ENCODE measurements at places on chromosomes 1 and 21.
A peak's percentile ranks its signal among the peaks of the same experiment; 100 is the strongest.

DNA sequence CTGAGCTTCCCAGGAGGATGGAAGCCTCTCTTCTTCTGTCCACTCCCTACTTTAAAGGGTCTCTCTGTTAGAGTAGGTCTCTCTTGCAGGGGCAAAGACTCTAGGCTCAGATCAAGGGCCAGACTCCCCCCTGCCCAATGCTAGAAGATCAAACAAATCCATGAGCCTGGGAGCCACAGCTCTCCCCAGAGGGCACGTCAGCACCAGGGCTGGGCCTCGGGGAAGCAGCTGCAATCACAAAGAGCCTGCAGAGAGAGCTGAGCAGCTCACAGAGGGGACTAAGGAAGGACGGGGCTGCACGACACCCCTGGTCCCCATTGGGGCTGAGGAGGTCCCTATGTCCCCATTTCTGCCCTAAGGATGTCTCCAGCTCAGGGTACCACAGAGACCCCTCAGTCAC, 3.9 kb downstream of the CNTN2 start:
- DNase-seq = no peak

DNA sequence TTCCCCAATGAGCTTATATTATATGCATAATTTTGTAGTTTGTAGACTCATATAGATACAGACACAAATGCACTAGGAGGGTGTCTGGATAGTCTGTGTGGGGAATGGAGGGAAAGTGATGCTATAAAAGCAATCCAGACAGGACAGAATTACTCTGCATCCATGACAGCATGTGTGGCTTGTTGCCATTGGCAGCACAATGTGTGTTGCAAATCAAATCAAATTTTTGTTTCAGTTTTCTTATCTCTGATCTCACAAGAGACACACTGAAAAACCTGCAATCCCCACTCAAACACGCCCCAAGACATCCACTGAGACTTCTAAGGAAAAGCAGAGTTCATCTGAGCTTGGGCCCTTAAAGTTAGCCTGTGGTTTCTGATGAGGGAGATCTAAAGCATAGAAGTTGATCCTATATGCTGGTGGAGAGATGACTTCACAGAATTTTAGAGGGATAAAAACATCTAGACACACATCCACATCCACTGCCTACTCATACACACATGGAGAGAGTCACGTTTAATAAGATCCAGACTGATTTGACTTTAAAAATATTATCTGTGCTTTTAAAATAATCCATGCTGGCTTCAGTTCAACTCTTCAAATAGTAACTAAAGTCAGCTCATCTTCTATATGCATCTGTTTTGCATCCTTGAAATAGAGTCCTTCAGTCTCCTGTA, 313.0 kb upstream of the PLXNA2 start:
- DNase-seq = no peak

- no peak for DNase-seq
These were observed 27.2 kb upstream of the ITLN2 start for GRCh38 chr1:160981584-160982411.

GRCh38 chr21:19290328-19290727, 886.7 kb upstream of the TMPRSS15 start:
- DNase-seq = no peak

- no peak for DNase-seq
These were observed 79.5 kb downstream of the NR5A2 start for GRCh38 chr1:200107004-200107470.

GRCh38 chr1:9823693-9823942, 147 bp downstream of the CLSTN1 start:
- DNase-seq = no peak

DNA sequence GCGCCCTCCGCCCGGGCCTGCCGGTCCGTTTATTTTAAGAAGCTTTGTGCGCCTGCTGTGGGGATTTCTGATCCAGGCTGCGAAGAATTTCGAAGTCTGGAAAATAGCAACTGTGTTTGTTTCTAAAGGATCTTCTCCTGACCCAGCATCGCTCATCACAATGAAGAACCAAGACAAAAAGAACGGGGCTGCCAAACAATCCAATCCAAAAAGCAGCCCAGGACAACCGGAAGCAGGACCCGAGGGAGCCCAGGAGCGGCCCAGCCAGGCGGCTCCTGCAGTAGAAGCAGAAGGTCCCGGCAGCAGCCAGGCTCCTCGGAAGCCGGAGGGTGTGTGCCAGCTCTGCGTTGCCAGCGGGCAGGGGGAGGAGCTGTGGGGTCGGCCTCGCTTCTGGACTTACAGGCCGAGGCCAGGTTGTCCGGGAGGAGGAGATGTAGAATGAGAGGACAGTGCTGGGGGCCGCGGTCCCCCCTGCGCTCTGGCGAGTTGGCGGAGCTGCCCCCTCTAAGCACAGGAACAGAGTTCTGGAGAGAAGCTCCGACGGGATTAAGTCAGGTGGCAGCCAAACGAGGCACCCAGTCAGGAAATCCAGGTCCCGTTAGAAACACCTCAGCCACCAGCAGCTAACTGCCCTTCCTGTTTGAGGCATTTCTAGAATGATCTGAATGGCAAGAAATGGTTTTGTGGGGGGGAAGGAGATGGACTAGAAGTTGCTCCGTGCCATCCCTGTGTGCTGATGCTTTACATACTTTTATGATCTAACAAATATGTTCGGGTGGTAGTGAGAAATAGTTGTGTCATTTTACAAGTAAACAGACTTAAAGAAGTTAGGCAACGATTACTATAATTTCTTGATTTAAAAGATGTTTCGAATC, 948 bp downstream of the TXLNA start:
- DNase-seq = no peak

- no peak for DNase-seq
These were observed 3.3 kb downstream of the USP24 start for GRCh38 chr1:55211863-55212262.

- DNase-seq = no peak
These were observed 1.9 kb downstream of the TMCO4 start for GRCh38 chr1:19797827-19798226.

DNA sequence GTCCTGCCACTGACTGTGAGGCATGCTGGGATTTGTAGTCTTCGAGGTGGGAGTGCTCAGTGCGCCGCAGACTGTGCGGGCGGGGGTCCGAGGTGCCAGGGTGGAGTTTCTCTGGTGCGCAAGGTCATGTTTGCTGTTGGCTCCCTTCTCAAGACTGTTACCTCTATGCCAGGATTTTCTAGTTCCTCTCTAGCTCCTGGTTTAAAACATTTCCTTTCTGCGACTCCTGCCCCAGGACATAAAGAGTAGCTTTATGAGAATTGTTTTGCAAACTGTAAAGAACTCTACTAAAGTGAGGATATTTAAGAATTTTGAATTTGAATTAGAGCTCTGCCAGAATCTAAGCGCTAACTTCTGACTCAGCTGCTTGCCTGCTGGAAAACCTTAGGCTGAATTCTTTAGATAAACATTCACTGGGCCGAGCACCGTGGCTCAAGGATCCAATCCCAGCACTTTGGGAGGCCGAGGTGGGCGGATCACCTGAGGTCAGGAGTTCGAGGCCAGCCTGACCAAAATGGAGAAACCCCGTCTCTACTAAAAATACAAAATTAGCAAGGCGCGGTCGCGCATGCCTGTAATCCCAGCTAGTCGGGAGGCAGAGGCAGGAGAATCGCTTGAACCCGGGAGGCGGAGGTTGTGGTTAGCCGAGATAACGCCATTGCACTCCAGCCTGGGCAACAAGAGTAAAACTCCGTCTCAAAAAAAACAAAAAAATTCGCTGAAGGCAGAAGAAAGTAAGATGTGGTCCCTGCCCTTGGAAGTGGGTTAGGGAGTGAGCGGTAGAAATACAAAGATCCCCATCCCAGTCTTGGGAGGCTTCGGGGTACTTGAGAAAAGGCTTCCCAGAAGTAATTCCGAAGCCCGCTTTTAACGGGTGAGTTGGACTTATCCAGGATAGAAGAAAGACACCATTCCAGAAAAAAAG, 992 bp upstream of the USP48 start:
- DNase-seq = no peak

GRCh38 chr21:37878946-37879660, 37.2 kb downstream of the KCNJ6 start:
- DNase-seq = no peak

DNA sequence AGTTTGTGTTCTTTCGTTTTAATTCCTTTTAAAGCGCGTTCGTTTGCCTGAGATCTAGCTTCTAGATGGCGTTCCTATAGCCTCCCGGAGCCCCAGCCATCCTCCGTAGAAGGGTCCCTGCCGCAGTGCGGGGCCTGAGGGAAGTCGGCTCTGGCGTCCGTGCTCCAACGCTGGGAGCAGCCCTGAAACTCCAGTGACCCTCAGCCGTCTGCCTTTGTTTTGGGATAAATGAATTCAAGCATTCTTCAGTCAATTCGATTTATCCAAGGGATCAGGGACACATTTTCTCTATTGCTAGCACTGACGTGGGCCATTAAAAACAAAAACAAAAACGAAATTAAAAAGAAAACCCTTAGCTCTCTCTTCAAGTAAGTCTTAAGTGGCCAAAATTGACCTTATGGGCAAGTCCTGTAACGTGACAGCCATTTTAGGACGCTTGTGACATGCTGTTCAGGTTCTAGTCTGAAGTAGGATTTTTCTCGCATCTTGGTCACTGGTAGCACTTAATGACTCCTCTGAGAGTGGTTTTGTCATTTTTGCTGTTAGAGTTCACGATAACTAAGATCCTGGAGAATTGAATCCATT, 742 bp upstream of the HSPA13 start:
- no peak for DNase-seq

DNA sequence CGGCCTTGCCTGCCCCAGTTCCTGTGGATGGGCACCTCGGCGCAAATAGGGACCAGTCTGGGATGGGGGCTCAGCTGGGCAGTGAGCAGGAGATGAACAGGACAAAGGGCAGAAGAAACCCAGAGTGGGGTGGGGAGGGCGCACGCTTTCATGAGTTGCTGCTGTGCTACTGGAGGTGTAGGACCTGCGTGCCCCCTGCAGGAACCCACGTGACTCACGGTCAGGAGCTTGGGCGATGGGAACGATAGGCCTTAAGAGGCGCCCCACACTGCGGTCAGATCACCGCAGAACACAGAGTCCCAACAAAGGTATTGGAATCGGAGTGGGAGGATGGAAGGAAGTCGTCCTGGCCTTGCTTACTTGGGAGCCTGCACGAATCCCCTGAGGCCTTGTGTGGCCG, 17.2 kb downstream of the PRDM15 start:
- DNase-seq = no peak

- peak; percentile 81 for DNase-seq
These were observed 9.6 kb upstream of the TNFRSF25 start for GRCh38 chr1:6475381-6476133.

- DNase-seq = no peak
These were observed 182.9 kb downstream of the NPHP4 start for GRCh38 chr1:5809207-5809788.

- no peak for DNase-seq
These were observed 19.9 kb upstream of the SLC35F3 start for GRCh38 chr1:233884461-233885151.

- DNase-seq = no peak
These were observed 14.3 kb downstream of the RC3H1 start for GRCh38 chr1:174007851-174008250.

GRCh38 chr1:2163205-2163604, 31.4 kb downstream of the FAAP20 start:
- no peak for DNase-seq

- no peak for DNase-seq
These were observed 33.7 kb upstream of the PLA2G2C start for GRCh38 chr1:20220036-20220435.
